ENCODE measurements at places on chromosomes 5 and 9.

DNA sequence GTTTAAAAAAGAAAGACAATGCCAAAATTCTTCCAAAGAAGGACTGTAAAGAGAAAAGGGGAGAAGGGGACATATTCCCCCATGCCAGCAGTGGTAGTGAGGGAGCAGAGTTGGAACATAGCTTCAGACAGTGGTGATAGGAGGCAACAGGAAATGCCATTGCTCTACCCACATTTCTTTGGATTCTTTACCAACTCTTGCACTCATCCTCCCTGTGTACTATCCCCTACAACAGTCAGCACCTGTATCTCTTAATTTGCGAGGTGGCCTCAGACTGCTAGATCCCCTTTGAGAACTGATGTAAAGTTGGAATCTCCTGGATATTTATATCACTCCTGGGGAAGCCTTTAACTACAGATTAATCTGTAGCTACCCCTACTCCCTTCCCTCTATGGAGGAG is 320.6 kb upstream of the PTGER4 start:
- no peak for DNase-seq

DNA sequence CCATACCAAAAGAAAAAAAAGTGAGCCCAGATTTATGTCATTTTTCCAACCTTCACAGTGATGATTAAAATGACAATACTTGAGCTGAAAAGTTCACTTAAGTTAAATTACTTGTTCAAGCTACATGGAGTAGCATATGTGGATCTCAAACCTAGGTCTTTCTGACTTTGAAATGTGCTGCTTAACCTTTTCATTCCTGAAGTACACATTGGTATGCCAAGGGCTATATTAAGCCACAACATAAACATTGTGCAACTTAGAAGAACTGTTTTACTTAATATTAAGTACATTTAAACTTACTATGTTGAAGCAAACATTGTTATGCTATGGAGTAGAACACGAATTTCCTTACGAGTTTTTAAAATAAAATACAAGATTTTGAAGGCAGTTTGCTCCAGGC is 105.0 kb downstream of the GIN1 start:
- no peak for DNase-seq

GRCh38 chr5:168207450-168208029 is 83.9 kb upstream of the WWC1 start:
- no peak for DNase-seq

- peak; percentile 89 for DNase-seq
These were observed 5.4 kb upstream of the FOXI1 start for GRCh38 chr5:170100066-170100943.

- DNase-seq = no peak
These were observed 19.3 kb downstream of the FYB1 start for GRCh38 chr5:39200081-39200480.

- no peak for DNase-seq
These were observed 221.1 kb upstream of the ACTBL2 start for GRCh38 chr5:57703721-57704120.

- DNase-seq = no peak
These were observed at the start of gene GDNF for GRCh38 chr5:37839407-37840052. Gene GDNF, minus strand, starts transcription at chr5:37840041. Its CDS starts 5,245 bp downstream, at chr5:37834796.

DNA sequence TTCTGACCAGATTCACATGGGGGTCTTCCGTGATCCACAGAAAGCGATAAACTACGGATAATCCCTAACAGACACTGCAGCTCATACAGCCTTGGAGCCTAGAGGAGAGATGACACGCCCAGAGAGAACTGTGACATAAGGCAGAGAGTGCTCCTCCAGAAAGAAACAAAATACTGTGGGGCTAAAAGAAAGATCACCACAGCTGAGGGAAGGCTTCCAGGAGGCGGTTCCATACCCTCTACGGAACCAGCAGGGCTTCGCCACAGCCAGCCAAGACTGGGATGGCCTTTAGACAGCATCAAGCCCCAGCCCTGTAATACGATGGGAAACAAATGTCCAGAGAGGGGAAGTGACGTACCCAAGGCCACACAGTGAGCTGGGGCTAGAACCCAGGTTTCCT is 19.3 kb downstream of the GPX3 start:
- no peak for DNase-seq

GRCh38 chr5:152995214-152995725 is 495.2 kb upstream of the GRIA1 start:
- DNase-seq = no peak

DNA sequence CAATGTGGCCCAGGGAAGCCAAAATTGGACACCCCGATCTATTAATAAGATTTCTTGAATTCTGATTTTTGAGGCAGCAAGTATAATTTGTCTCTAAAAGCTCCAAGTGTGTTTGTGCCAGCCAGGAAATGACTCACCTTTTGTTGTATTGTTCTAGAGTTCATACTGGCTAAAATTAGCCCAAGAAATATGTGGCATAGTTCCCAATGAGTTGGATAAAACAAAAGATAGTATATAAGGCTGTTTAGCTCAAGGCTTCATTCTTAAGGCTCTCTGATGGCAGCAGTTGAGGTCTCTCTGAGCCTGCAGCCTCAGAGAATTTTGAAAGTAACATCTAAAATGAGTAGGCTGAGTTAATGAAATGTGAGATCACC is 21.6 kb downstream of the HMGXB3 start:
- DNase-seq = no peak

Data from KBM-7 (cell line).